ENCODE measurements at places on chromosomes 1 and 21.

DNA sequence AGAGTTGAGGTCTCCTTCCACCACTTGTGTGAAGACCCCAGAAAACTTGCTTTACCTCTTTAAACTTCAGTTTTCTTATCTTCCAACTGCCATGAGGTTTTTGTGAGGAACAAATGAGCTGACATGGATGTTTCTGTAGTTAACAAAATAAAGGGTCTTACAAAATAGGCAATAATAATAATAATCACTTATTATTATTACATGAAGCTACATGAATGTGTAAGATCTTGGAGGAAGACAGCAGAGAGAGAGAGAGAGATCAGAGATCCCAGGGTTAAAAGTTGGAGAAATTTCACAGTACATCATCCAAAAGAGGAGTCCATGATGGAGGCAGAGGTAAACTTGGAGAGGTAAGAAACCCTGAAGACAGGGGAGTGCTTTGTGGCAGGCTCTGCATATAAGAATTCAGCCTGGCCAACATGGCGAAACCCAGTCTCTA, 10.7 kb downstream of the RCC1 start:
- DNase-seq, result no peak

GRCh38 chr1:161511018-161511755, 5.9 kb downstream of the FCGR2A start:
- DNase-seq, result no peak

- no peak for DNase-seq
Observed at GRCh38 chr1:8015036-8015808, 10.9 kb downstream of the ERRFI1 start.

- no peak for DNase-seq
Observed at GRCh38 chr1:236765831-236766230, 29.3 kb upstream of the MTR start.

GRCh38 chr1:184556665-184557064, 169.8 kb downstream of the C1orf21 start:
- DNase-seq, result no peak

GRCh38 chr1:100538913-100539835, 1.2 kb downstream of the GPR88 start:
- peak; percentile 43 for DNase-seq

GRCh38 chr1:159161001-159161718, 10.3 kb upstream of the CADM3 start:
- peak; percentile 71 for DNase-seq

DNA sequence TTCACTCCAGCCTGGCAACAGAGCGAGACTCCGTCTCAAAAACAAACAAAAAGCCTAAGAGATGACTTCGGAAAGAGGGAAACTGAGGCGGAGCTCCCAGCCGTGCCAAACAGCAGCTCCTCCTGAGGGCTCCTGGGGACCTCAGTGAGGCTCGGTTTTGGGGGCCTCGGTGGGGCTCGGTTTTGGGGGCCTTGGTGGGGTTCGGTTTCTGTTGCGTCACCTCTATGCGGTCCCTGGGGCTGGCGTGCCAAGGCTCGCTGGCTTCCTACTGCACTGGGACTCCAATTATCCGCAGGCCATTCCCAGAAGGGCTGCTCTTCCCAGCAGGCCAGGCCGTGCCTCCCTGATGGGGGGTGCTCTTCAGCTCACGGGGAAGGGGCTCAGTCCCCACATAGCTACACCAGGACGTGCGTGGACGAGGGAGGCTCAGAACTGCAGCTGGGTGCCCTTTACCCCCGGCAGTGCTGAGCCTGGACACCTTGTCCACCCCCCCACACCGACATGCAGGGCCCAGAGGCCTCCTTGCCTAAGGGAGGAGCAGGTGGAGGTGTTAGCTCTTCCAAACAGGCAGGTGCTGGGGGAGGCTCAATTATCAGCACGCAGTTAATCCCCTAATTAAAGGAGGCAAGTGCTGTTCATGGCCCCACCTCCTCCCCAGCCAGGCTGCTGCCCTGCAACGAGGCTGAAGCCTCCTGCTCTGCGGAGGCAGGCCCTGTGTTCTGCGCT, 5.1 kb upstream of the C1orf159 start:
- DNase-seq, result no peak

DNA sequence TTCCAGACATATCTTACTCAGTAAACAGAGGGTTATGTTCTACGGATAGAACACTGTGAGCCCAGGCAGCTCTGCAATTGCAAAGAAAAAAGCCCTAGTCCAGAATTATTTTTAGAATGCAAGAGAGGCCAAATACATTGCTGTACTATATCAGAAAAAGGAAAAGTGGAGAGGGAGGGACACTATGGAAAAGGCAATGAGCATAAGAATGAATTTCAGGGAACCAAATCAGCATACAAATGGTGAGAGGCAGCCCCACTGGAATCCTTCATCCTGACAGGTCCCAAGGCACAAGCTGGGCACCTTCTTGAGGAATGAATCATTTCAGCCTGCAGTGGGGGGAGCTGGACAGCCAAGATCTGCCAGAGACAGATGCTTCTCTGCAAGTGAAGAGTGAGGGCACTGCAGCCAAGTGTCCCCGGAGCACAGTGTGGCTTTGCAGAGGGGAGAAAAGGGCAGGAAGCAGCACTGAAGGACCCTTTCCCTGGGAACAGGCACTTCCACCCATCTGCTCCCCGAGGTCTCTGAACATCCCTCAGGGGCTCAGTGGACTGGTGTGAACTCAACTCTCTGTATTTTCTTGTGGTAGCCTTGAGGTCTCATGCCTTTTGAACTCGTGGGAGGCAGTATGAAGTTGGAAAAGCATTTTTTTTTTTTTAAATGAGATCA, 115.6 kb downstream of the XCL2 start:
- DNase-seq, result no peak

- DNase-seq, result no peak
Observed at GRCh38 chr1:94411237-94411636, 7.0 kb upstream of the ABCD3 start.

DNA sequence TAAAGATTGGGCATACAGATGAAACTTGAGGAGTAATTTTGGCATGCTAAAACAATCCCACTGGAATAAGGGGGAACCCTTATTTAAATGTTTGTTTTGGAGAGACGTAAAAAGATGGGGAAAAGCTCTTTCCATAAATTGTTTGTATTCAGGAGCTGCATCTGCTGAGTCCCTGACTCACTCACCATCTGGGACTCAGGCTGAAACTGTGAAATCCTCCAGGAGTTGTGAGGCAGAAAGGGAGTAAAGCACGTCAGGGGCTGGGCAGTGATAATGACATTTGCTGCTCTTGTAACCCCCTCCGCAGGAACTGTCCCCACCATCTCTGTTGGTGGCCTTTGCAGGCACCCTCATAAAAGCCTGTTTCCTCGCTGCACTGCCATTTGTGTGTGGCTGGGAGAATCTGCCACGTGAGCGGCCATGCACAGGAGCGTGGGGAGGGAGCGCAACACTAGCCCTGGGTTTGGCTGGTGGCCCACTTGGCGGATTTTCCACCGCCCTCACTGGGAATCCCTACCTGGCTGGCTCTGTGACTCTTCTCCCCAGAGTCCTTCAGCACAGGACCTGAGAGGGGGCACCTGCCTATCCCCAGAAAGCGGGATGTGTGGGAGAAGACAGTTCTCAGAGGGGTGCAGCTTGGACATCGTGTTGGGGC, 45.3 kb downstream of the ZSCAN20 start:
- no peak for DNase-seq

DNA sequence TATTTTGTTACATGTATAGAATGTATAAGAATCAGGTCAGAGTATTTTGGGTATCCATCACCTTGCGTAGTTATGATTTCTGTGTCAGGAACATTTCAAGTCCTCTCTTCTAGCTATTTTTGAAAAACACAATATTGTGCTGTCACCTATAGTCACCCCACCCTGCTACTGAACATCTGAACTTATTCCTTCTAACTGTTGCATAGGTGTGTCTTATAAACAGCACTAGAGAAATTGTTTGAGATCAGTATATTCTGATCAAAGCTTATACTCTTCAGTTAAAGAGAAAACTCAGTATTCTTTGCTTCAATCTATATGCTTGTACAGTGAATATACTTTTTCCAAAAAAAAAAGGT, 96.0 kb downstream of the ASH1L start:
- no peak for DNase-seq

GRCh38 chr1:12610305-12610935, 7.6 kb downstream of the DHRS3 start:
- no peak for DNase-seq

DNA sequence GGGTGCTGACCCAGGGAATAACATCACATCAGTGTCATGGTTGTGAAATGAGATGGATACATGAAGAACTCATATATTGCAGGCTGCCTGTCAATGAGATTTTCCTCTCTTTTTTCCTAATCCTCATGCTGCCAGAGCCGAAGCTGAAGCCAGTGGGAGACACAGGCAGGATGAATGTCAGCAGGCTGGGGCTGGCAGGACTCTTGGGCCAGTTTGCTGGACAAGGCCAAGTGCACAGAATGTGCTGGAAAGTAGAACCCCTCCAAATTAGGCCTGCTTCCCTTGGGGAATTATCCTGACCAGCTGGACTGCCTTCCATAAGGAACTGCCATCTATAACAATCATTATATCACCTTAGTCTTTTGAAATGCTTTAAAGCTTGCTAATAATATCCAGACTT, 31.4 kb downstream of the SLC44A3 start:
- DNase-seq, result no peak

GRCh38 chr1:224201383-224201782, 18.3 kb downstream of the DEGS1 start:
- no peak for DNase-seq

- DNase-seq, result no peak
Observed at GRCh38 chr21:42499444-42500112, 3.6 kb upstream of the RSPH1 start.

- DNase-seq, result no peak
Observed at GRCh38 chr1:28885472-28885877, 28.9 kb upstream of the EPB41 start.

GRCh38 chr1:12067900-12068821, 5.1 kb downstream of the TNFRSF8 start:
- DNase-seq, result no peak

DNA sequence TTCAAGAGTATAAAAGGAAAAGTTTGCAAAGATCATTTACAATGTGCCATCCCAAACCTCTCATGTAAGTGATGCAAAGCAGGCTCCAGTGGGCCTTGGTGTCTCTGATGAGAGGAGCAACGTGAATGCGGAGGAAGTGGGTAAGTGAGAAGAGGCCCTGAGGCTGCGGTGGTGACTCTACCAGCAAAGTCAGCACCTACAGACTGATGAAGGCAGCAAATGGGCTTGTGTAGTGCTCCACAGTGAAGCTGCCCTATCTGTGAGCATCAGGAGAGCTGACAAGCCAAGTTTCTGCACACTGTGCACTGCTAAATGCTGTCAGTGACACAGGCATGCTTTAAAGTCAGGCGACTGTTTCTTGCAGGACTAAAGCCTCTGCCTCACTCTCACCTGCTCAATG, 15.6 kb upstream of the RAP1A start:
- DNase-seq, result no peak

GRCh38 chr1:92230736-92231135, 13.0 kb downstream of the C1orf146 start:
- no peak for DNase-seq

DNA sequence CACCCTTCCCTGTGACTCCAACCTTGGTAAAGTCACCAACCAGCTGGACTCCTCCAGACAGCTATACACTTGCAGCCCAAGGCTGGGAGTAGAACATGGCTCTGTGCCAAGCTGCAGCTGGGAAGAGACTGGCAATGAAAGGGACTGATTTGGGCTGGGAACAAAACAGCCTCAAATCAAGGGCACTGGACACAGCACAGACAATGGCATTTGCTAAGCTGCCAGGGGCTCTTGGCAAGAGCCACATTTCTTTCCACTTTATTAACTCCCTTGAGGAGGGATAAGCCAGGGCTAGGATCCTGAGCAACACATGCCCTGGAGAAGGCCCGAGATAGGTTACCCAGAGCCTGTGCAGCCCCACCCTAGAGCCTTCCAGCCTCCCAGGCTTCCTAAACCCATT, 12.0 kb downstream of the SYT11 start:
- no peak for DNase-seq

DNA sequence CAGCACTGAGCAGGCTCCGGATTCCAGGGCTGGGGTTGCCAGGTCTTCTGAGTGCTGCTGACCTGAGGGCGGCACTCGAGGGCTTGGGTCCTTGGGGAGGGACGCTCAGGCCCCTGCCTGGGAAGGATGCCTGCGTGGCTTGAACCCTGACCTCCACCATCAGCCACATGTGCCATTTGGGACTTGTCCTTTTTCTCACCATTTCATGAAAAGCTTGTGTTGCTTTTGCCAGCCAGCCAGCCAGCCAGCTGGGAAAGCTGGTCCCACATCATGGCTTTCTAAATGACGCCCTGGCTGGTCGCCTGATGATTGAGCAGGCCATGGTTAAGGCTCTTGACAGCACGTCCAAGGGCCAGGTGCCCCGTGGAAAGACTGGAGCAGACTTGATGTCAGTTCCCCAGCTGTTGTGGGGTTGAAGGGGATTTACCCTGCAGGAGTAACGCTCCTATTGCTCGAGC, 168.7 kb downstream of the CAMTA1 start:
- DNase-seq, result no peak

- no peak for DNase-seq
Observed at GRCh38 chr1:8281843-8282509, 35.9 kb upstream of the SLC45A1 start.

DNA sequence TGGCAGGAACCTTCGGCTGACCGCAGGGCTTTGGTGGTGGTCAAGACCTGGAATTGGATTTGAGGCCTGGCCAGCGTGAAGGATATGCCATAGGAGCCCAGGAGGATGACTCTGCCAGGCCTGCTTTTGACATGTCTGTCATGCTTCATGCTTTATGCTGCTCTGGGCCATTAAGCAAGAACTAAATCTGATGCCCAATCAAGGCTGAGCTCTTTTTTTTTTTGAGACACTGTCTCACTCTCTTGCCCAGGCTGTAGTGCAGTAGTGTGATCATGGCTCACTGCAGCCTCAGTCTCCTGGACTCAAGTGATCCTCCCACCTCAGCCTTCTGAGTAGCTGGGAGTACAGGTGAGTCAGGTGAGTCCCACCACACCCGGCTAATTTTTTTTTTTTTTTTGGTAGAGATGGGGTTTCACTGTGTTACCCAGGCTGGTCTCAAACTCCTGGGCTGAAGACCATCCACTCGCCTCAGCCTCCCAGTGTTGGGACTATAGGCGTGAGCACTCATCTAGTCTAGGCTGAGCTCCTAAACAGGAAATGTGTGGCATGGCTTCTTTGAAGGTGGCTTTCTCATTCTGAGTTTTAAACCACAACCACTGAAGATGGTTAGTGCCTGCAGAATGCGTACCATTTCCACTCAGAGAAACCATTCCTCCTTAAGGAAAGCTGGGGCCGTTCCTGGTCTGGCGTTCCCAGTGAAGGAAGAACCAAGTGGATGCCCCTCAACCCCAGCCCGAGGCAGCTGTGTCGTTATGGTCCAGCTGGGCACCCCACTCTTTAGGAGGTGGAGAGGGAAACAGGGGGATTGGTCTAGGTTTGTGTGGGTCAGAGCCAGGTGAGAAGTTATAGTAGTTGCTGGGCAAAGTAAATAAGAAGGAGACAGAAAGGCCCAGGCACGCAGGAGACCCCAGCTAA, 34.2 kb upstream of the ATP5PO start:
- DNase-seq, result no peak

GRCh38 chr1:185291159-185291558, 25.9 kb downstream of the IVNS1ABP start:
- no peak for DNase-seq

GRCh38 chr1:185843986-185844385, 109.8 kb downstream of the HMCN1 start:
- no peak for DNase-seq

Data from neuronal stem cell (in vitro differentiated cells).